ENCODE measurements at places on chromosomes 6 and 20. TPM values are rescaled to one million over a fixed set of nuclear protein-coding genes. Genes with fewer than 3 reads are reported as not detected.

RHAG gene
- total RNA-seq = not detected

PCMT1 gene
- 102 TPM for total RNA-seq

UFL1 gene
- total RNA-seq = 30.8 TPM

GPLD1 gene
- 0.51 TPM for total RNA-seq

POM121L2 gene
- total RNA-seq = not detected

KHDC1 gene
- 3.5 TPM for total RNA-seq

DZANK1 gene
- 1.8 TPM for total RNA-seq

BLOC1S5 gene
- total RNA-seq = 26.2 TPM

KHDRBS2 gene
- total RNA-seq = not detected

KIAA0408 gene
- total RNA-seq = 2.6 TPM

PROKR2 gene
- not detected for total RNA-seq

CAGE1 gene
- 0.11 TPM for total RNA-seq

DNA sequence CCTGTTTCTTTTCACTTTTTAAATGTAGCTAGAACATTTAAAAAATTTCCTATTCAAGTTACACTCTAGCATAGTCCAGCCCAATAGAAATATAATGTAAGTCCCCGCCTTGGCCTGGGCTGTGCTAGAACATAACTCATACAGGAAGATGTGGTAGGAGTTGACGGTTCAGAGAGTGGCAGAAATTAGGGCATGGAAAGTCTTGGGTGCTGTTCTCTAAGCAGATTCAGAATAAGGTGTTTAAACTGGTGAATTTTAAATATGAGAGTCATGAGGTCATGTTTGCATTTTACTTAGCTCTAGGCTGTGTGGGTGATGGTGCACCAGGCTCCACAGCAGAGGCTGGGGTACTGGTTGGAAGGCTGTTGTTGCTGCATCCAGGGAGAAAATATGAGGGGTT lies 256.5 kb downstream of the FARS2 start:
- DNase-seq = peak; percentile 83
- peaks cover 2% of the 10 kb centered on the region for H3K36me3 ChIP-seq
- H3K4me1 ChIP-seq = peaks cover 59% of the 10 kb centered on the region
- peak overlapping the region; percentile 86 for H3K27ac ChIP-seq
- no peaks in the 10 kb centered on the region for H3K27me3 ChIP-seq

DNA sequence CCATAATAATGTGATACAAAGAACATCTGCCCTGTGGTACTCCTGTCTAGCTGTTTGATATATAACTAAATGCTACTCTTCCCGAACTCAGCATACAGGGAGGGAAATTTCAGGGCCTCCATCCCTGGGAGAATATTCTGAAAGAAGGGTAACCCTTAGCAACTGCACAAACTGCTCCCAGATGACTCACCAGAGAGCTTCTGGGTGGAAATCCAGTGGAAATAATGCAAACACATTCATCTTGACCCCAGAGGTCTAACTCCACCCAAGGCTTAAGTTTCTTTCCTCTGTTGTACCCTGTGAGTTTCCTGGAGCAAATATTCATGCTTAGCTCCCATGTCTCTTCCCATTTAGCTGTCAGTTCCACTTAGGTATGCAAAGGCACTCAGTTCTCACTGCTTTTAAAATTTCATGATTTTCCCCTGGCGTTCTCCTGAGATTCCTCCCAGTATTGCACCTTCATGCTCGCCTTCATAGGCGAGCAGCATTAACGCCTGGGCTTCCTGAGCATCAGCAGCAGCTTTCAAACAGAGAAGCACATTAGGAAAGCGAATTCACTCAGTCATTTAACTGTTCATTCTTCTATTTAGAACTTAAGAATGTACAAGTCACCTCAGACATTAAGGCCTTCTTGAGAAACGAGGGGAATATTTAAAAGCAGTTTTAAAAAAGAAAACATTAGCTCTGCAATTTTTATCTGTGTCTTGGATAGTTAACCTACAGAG lies 43.8 kb upstream of the LAMA4 start:
- no peak overlapping the region for H3K4me3 ChIP-seq
- H3K27ac ChIP-seq = no peak overlapping the region
- no peak for DNase-seq
- peaks cover 12% of the 10 kb centered on the region for H3K27me3 ChIP-seq
- no peaks in the 10 kb centered on the region for H3K4me1 ChIP-seq
- H3K36me3 ChIP-seq = no peaks in the 10 kb centered on the region

- H3K4me1 ChIP-seq = no peaks in the 10 kb centered on the region
- no peak overlapping the region for H3K4me3 ChIP-seq
- H3K36me3 ChIP-seq = no peaks in the 10 kb centered on the region
- H3K27ac ChIP-seq = no peak overlapping the region
These were observed 1340.0 kb upstream of the MAP3K7 start for GRCh38 chr6:91926827-91927226.

DNA sequence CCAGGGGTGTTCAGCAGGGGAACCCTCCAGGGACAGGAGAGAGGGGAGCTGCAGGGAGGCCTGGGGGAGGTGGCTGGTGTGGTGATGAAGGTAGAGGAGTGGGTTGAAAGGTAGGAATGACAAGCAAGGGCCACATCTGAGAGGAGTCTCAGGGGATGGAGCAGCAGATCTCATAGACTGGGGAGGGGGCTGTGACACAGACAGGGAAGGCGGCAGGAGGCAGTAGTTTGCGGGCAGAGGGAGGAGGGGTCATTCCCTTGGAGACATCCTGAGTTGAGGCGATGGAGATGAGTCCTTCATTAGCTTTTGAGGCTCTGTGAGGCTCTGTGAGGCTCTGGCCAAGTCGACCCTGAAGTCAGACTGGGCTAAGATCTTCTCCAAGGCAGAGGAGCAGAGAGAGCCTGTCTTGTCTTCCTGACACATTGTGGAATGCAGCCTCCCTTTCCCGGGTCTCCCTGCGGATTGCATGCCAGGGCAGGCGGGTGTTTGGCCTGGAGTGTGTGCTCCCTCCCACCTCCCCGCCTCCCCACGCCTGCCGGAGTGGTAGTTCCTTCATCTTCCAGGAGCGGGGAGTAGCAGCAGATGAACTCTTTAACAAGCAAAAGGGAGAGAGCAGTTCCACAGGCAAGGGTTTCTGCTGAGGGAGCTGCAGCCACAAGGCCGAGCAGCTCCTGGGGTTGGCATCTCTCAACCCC lies 34.3 kb upstream of the MLN start:
- no peak overlapping the region for H3K27ac ChIP-seq
- H3K4me1 ChIP-seq = peaks cover 12% of the 10 kb centered on the region
- peaks cover 2% of the 10 kb centered on the region for H3K27me3 ChIP-seq
- H3K4me3 ChIP-seq = no peak overlapping the region
- H3K36me3 ChIP-seq = no peaks in the 10 kb centered on the region

- DNase-seq = no peak
- H3K27me3 ChIP-seq = no peaks in the 10 kb centered on the region
- H3K4me1 ChIP-seq = no peaks in the 10 kb centered on the region
- no peak overlapping the region for H3K27ac ChIP-seq
- H3K4me3 ChIP-seq = no peak overlapping the region
- H3K36me3 ChIP-seq = no peaks in the 10 kb centered on the region
These were observed 252.9 kb downstream of the TPBG start for GRCh38 chr6:82616386-82617028.

DNA sequence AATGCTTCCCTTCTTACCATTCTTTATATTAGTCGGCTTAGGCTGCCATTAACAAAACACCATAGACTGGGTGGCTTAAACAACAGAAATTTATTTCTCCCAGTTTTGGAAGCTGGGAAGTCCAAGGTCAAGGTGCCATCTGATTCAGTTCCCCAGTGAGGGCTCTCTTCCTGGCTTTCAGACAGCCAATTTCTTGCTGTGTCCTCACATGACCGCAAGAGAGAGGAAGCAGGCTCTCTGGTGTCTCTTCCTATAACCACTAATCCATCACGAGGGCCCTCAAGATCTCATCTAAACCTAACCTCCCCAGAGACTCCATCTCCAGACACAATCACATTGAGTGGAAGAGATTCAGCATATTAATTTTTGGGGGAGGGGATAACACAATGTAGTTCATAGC lies 193.0 kb upstream of the SGK1 start:
- DNase-seq = no peak
- no peaks in the 10 kb centered on the region for H3K36me3 ChIP-seq
- H3K4me3 ChIP-seq = no peak overlapping the region
- H3K4me1 ChIP-seq = no peaks in the 10 kb centered on the region
- H3K27ac ChIP-seq = no peak overlapping the region
- no peaks in the 10 kb centered on the region for H3K27me3 ChIP-seq

DNA sequence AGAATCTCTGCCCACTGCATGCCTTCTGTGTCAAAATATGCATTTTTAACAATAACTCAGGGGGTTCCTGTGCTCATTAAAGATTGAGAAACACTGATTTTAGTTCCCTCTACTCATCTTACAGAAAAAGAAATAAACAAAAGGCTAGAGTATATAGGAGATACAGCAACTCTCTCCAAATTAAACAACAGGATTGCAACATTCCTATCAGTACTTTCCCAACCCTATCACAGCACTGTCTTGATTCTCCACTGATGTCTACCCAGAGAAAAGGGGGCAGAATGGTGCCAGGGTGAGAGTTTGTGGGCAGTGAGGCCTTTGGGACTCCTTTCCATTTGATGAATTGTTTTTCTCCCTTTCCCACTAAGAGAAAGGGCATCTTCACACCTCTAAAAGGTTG lies 4.7 kb downstream of the OTOR start:
- peaks cover 8% of the 10 kb centered on the region for H3K27me3 ChIP-seq
- no peak overlapping the region for H3K4me3 ChIP-seq
- H3K27ac ChIP-seq = no peak overlapping the region

- H3K27me3 ChIP-seq = peaks cover 44% of the 10 kb centered on the region
- DNase-seq = peak; percentile 58
- no peak within 1 kb of the TSS for H3K27ac ChIP-seq
- H3K4me3 ChIP-seq = peak within 1 kb of the TSS; percentile 41
- H3K36me3 ChIP-seq = no peaks in the 10 kb centered on the region
These were observed at the start of gene ARHGAP40 for GRCh38 chr20:38601216-38602184. Gene ARHGAP40 (plus strand): TSS chr20:38601809.

DNA sequence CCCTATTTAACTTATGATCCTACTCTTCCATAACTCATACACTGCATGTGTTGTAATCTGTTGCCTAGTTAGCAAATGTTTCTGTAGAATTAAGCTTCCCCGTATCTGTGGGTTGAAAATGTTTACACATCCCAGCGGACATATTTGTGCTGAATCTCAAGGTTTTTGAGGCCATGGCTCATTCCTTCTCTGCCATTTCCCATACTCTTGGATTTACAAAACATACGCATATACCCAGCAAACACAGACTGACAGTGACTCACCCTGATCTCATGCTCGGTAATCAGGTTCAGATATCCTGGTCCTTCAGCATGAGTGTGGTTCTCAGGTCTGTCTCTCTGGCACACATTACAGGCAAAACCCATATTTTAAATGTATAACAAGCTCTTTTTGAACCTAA lies 58.7 kb downstream of the AGPAT4 start:
- H3K27ac ChIP-seq = no peak overlapping the region
- H3K4me3 ChIP-seq = no peak overlapping the region
- peaks cover 7% of the 10 kb centered on the region for H3K36me3 ChIP-seq
- no peaks in the 10 kb centered on the region for H3K4me1 ChIP-seq

DNA sequence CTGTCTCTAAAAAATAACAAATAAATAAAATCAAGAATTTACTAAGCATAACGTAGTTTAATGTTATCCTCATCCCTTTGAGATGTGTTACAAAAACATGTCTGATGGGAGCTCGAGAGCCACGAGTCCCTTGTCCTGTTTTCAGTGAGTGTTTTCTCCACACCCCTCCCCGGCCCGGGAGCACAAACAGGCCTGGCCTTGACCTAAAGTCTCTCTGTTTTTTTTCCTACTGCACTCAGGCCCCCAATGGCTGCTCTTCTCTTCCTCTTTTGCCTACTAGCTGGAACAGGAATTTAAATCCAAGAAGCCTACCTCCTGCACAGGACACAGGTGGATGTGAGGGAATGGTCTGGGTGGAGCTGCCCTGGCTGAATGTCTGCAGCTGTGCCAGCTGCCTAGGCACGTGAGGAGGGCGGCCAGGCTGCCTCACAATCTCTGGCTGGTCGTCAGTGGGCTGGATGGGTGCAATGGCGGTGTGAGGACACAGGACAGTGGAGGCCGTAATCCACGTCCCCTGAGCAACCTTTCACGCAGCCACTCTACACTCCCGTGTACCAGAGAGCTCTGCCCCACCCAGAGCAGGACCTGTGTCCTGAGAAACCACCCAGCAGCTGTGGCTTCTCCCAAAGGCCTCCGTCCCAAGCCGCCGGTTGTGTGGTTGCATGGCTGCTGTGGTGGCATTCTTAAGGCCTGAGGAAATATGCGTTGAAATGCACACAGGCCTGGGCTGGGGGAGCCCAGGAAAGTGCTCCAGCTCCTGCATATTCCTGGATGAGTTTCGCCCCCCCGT lies 117.5 kb downstream of the FAM120B start:
- no peak overlapping the region for H3K27ac ChIP-seq
- H3K27me3 ChIP-seq = peaks cover 8% of the 10 kb centered on the region
- H3K36me3 ChIP-seq = no peaks in the 10 kb centered on the region
- H3K4me1 ChIP-seq = no peaks in the 10 kb centered on the region
- DNase-seq = no peak
- H3K4me3 ChIP-seq = no peak overlapping the region

DNA sequence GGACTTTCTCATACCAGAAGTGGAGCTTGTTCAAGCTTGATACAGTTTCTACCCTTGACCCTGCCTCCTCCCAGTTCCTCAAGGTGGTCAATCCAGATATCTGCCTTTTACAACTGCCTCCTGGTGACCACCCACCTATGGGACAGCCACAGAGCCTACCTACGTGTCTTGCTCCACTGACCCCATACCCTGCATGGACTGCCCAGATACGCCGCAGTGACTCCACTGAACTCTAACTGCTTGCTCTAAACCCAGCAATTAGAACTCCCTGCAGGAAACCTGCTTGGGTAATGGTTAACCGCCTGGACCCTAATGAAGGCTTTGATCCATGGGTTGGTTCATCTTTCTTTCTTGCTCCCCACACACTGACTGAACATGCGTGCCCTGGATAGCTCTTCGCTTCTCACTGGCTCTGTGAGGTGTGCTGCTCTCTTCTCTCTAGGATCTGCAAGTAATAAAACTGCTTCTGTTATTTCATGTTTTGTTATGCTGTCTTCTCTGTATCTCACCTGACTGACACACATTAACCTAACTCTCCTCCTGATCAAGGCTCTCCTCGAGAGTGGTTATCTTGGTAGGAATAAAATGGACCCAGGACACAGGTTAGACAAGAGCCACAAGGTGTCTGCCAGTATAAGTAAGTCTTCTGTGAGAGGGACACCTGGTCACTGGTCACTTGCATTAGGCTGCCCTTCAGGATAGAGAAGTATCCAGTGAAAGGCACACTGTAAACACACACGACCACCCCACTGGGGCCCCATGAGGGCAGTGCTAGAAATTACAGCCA lies 79.2 kb downstream of the CHD6 start:
- DNase-seq = no peak
- H3K27me3 ChIP-seq = no peaks in the 10 kb centered on the region
- no peak overlapping the region for H3K4me3 ChIP-seq
- H3K36me3 ChIP-seq = peaks cover 13% of the 10 kb centered on the region
